Pulmonary artery endothelial cell (primary cell): ENCODE measurements at places on chromosomes 4 and X. TPM values are rescaled to one million over a fixed set of nuclear protein-coding genes. Genes with fewer than 3 reads are reported as not detected.

- DNase-seq = no peak
These were observed 71.0 kb upstream of the AFAP1 start for GRCh38 chr4:8010618-8011017.

GRCh38 chrX:53294024-53294648 is 12.8 kb upstream of the IQSEC2 start:
- no peak for DNase-seq

DNA sequence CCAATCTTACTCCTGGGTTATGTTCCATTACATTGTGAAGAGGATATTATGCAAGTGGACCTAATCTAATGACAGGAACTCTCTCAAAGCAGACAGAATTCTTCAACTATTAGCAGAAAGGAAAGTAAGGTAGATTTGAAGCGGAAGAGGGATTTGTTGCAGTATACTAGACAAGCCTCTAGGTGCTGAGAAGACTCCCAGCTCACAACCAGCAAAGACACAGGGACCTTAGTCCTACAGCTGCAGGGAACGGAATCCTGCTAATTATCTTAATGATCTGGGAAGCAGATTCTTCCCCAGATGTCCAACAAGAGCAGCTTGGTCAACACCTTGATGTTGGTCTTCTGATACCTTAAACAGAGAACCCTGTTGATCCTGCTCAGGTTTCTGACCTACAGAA is 73.6 kb downstream of the STK32B start:
- DNase-seq = no peak

- no peak for DNase-seq
These were observed 205.0 kb downstream of the CAMK2D start for GRCh38 chr4:113556382-113557134.

- DNase-seq = peak; percentile 92
These were observed 389.7 kb upstream of the NR3C2 start for GRCh38 chr4:148831945-148832344.

The OCRL gene
- 14.6 and 16.3 TPM in 2 replicates for total RNA-seq

The KLHL13 gene
- total RNA-seq = 14.3 and 15.5 TPM in 2 replicates

DNA sequence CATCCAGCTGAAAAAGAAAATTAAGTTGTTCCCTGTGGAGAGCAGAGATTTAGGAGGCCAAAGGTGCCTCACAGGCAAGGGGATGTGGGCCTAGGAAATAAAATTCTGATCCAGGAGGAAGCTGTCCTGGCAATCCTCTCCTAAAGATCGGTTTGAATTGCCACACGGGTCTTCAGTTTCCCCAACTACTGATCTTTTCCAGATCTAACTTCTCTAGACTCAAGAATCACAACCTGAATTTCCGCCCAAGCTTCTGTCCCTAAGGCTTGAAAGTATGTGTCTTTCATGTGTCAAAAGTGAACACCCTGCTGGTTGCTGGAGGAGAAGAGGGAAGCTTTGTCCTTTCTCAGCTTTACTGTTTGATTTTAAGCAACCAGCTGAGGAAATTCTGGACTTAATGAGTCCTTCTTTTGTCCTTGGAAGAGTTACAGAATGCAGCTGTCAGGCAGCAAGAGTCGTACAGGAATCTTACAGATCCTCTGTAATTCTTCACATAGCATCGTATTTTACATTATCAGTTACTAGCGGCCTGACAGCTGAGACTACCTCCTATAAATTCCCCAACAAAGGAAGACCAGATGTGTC is 93.8 kb downstream of the INPP4B start:
- DNase-seq = no peak

DNA sequence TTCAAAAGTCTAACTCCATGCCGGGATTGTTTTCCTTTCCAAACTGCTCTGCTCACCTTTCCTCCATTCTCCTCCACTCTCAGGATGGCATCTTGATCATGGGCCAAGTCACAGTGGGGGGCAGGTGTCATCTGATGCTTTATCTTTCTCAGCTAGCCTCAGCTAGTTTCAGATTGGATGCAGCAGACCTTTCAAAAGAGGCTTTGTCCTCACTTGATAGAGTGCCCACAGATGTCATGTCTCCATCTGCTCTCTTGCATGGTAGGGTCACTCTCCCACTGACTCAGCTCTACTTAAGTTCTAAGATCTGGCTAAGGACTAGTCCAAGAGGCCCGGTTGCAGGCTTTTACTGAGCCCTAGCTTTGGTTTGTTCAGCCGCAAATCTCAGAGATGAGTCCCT is 341.8 kb upstream of the GALNT7 start:
- no peak for DNase-seq

GRCh38 chr4:17433827-17434226 is 78.1 kb downstream of the QDPR start:
- DNase-seq = no peak

GRCh38 chr4:76607846-76608245 is 172.8 kb downstream of the SHROOM3 start:
- DNase-seq = no peak

- DNase-seq = no peak
These were observed 2.8 kb upstream of the CRLF2 start for GRCh38 chrX:1215123-1215823.

The BEX1 gene
- 0.20 TPM in 1 of 2 replicates, not detected in the other for total RNA-seq

DNA sequence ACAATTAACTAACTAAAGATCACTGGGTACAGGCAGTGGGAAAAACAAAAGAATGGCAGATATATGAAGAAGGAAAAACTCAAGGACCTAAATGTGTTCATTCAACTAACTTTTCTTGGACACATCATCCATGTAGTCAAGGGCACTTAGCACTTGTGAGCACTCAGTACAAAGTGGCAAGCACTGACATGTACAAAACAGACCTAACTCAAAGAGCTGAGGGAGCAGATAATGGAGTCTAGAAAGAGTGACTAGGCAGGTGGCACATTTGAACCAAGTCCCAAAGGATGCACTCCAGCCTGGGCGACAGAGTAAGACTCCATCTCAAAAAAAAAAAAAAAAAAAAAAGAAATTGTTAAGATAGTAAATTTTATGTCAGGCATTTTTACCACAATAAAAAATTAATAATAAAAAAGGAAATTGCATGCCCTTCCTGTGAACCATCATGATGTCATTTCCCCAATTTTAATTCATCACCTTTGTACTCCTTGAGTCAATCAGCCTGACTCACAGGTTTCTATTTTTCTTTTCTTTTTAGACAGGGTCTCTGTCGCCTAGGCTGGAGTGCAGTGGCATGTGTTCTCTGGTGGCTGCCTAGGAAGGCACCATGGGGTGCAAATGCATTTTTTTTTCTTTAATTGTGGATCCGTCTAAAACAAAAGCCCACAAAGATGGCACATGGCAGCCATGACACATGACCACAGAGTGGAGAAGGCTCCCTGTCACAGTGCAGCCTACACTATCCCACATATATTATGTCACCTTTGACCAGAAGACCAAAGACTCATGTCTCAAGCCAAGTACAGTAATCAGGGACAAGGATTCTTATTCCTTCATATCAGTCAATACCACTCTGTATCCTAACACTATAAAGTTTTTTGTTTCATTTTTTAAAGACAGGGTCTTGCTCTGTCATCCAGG is 91.9 kb downstream of the CHST7 start:
- DNase-seq = no peak

The DDIT4L gene
- 1.9 and 13.7 TPM in 2 replicates for total RNA-seq

The PPP3CA gene
- total RNA-seq = 41.2 and 72.6 TPM in 2 replicates

DNA sequence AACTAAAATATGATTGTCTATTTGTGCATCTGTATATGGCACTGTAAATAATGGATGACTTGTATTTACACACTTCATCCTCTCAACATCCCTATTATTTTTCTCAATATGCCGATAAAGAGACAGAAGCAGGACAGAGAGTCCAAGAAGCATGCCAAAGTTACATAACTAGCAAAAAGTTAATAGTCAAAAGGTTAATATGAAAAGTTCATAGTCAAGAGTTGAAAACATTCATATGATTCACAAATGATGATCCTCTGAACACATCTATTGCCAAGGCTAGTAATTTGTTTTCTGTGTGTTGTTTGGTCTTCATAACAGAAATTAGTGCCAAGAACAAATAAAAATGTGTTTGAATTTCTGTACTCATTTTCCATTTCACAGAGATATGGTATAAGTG is 231.0 kb downstream of the ADAMTS3 start:
- no peak for DNase-seq

The HMX1 gene
- total RNA-seq = not detected in 2 replicates

The TCEAL7 gene
- 1.9 and 15.7 TPM in 2 replicates for total RNA-seq

DNA sequence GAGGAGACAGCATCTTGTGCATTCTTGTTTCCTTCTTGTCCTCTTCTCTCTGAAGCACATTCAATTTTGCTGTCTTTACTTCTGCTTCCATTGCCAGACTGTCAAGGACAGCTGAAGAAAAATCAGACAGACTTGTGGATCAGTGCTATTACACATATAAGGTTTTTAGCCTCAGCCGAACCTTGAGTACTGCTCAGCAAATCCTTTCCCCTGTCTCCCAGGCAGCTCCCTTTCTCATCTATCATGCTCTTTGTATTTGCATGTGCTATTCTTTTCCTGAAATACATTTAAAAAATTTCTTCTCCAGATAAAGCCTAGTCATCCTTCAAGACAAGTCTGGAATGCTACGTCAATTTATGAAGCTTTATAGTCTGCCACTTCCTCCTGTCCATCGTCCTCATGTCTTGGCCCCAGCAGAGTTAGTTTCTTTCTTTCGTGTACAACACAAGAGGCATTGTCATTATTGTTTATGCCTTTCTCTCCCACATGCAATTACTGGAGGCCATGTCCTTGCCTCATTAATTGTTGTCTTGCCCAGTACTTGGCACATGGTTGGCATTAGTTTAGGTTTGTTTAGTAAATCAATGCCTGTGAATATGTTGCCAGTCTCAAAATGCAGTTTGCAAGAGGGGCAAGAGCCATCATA is 45.1 kb downstream of the ADGRL3 start:
- DNase-seq = no peak

The SAGE1 gene
- not detected in 2 replicates for total RNA-seq

The ARHGAP24 gene
- 122 and 127 TPM in 2 replicates for total RNA-seq

GRCh38 chrX:33273535-33273934 is 62.2 kb upstream of the DMD start:
- DNase-seq = no peak

DNA sequence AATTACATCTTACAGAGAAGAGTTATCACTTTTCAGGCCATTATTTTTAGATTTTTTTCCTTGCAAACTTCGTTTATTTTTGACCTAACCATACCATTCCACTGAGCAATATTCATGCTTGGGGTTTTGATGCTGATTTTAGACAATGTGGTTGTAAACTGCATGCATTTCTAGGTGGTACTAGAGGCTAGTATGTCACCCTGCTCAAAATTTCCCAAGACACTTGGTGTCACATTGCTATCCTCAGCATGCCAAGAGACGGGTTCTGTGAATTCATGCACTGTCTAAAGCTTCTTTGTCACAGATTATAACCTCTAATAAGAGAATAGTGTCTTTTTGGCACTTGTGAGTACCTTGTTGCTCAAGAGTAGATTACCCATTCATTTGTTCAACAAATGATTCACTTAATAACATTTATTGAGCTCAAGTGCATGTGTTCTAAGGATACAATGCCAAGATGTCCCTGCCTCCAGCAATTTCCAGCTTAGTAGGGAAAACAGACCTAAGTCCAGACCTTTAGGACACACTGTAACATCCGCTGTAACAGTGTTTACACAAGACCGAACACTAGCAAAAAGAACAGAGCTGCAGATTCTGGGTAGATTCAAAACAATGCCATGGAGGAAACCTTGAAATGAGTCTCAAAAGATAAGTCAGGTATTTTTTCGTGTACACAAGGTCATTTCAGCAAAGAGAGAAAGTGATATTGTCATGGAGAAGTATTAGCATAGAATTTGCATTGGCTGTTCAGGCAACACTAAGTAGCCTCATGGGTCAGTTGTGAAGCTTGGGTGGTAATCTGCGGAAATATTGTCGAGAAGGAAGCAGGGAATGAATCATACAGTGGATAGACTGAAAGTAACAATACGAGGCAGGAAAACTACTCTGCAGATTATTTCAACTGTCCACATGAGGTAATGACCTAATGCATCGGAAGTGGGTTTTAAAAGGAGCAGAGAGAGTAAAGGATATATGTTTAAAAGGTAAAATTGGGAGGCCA is 515.1 kb upstream of the ZFP42 start:
- peak; percentile 4 for DNase-seq

- no peak for DNase-seq
These were observed 32.4 kb downstream of the LRBA start for GRCh38 chr4:150982557-150983233.

The ABRAXAS1 gene
- 23.6 and 26.4 TPM in 2 replicates for total RNA-seq

- DNase-seq = no peak
These were observed 560.5 kb downstream of the MID1IP1 start for GRCh38 chrX:39361736-39362135.

GRCh38 chr4:110742143-110742542 is 119.3 kb upstream of the PITX2 start:
- DNase-seq = no peak

GRCh38 chr4:173859091-173859713 is 329.2 kb upstream of the HAND2 start:
- no peak for DNase-seq

GRCh38 chrX:2402361-2402690 is 98.5 kb downstream of the DHRSX start:
- no peak for DNase-seq

The ENAM gene
- not detected in 2 replicates for total RNA-seq

DNA sequence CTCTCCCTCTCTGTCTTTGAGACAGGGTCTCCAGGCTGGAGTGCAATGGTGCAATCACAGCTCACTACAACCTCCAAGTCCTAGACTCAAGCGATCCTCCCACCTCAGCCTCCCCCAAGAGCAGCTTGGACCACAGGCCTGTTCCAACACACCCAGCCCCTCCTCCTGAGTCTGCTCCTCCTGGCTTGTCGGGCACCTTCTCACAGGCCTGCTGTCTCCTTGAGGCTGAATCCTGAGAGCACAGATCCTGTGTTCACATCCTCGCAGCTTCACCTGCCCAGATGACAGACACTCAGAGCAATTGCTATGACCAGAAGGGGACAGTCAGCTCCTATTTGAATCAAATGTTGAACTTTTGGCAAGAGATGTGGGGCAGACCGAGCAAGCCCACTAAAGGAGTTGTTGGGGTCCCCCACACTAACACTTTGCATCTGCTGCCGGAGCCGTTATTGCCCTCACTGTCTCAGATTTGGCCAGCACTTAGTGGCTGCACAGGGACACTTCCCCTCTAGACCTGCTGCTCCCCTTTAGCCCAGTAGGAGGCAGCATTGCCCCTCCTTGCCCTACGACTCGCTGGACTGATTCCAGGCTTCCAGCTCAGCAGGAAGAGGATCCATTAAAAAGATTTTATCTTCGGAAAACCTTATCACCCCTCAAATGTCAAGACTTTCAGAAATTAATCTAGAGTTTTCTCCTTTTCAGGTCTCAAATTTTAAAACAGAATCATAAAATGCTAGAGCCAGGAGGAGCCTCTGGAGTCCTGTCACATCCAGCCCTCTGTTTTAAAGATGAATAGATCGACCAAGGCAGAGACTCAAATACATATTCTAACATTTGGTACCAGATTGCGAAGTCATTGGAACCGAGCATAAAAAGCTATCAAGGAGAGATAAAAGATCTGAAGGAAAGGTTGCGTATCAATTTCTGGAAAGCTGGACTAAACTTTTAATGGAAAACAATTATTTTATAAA is 113.7 kb downstream of the USP46 start:
- no peak for DNase-seq

GRCh38 chr4:84878546-84878945 is 87.9 kb downstream of the WDFY3 start:
- DNase-seq = no peak

The RBM46 gene
- total RNA-seq = not detected in 2 replicates
